HuH-7 (cell line): ENCODE measurements at places on chromosomes 3 and 15.

DNA sequence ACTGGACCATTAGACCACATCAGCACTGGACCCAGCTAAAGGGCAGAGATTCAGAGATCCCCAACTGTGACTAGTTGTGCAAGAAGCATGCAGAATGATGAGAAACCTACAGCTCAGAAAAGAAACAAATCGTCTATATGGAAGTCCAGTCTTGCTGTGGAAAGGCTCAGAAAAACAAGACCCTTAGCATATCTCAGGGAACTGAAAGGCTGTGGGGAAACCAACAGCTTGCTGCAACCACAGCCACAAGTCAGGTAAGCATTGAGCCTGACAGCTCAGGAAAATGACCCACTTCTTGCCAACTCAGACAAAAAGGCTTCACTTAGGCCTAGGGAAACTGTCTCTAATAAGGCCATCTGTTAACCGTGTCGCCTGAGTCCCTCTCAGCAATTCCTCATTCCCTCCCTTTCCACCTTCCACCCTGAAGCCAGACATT, 145.6 kb downstream of the LSAMP start:
- DNase-seq = no peak

- DNase-seq = no peak
Measured at GRCh38 chr3:186990277-186990676, 60.0 kb downstream of the ST6GAL1 start.

- peak; percentile 55 for DNase-seq
Measured at GRCh38 chr15:28125673-28126651, 26.8 kb upstream of the OCA2 start.

GRCh38 chr3:136671921-136672320, 80.3 kb downstream of the STAG1 start:
- no peak for DNase-seq

DNA sequence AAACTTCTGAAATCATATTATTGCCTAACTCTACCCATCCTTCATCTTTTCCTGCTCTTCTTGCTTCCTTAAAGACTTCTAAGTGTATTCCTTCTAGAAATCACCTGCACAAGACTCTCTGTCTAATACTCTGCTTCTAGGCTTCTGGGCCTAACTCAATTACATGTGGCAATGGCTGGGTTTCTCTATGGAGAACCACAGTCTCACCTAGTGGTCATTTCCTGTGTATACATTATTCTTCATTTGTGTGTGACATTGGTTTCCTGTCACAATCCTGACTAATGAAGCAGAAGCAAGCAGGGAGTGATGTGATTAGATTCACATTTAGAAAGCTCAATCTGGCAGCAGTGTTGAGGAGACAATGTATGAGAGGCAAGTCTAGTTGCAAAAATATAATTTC, 16.9 kb upstream of the CLDN1 start:
- DNase-seq = no peak

DNA sequence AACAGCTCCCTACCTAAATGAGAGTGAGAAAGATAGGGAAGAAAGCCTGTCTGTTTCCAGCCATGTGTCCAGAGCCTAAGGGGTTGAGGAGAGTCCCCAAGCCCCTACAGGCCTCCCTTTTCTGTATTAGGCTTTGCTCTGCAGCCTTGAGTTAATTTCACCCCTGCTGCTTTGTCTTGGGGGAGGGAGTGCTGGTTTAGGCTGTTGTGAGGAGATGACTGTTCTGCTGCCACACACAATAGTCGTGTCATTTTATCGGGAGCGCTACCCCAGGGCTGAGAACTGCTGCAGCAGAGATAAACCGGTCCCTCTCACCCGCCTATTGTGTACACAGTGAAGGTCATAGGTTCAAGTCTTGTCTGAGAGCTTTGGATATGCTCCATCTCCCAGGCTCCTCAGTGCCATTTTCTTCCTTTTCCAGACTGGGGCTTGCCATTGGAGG, 1.4 kb downstream of the ZNF609 start:
- peak; percentile 23 for DNase-seq

GRCh38 chr3:159130108-159130507, 328.3 kb downstream of the MFSD1 start:
- no peak for DNase-seq

DNA sequence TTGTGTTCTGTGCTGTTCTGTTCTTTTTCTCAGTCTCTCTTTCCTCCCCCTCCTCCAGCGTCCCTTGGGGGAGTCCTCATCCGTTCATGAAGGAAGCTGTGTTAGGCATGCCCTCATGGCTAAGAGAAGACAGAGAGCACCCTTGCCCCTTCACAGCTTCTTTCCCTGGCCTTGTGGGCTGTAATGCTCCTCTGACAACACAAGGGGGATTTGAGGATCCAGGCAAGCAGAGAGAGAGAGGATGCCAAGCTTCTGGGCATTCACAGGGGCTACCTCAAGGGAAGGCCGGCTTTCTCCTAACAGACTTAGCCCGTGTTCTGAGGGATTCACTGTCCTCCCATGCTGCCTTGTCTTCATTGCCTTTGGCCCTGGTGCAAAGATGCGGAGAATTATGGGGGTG, 389.5 kb downstream of the LRTM1 start:
- DNase-seq = no peak
